ENCODE measurements at places on chromosomes 3 and 15. TPM values are rescaled to one million over a fixed set of nuclear protein-coding genes. Genes with fewer than 3 reads are reported as not detected.

The SH3BP5 gene
- total RNA-seq = 22.2 TPM

The SLCO2A1 gene
- under 0.01 TPM for total RNA-seq

The EPHB1 gene
- total RNA-seq = 0.56 TPM

The ADCY5 gene
- total RNA-seq = under 0.01 TPM

The IGSF11 gene
- total RNA-seq = 0.56 TPM

The TARS3 gene
- total RNA-seq = 19.2 TPM

All from regular cardiac myocyte (primary cell).